ENCODE measurements at places on chromosomes 4 and X.

GRCh38 chr4:121728066-121728465 lies 31.3 kb upstream of the ANXA5 start:
- DNase-seq, result no peak

- DNase-seq, result no peak
Observed at GRCh38 chrX:21678048-21678612, 20.0 kb upstream of the KLHL34 start.

- DNase-seq, result no peak
Observed at GRCh38 chr4:6405397-6405706, 67.1 kb downstream of the PPP2R2C start.

- no peak for DNase-seq
Observed at GRCh38 chrX:5971300-5971699, 257.4 kb downstream of the NLGN4X start.

DNA sequence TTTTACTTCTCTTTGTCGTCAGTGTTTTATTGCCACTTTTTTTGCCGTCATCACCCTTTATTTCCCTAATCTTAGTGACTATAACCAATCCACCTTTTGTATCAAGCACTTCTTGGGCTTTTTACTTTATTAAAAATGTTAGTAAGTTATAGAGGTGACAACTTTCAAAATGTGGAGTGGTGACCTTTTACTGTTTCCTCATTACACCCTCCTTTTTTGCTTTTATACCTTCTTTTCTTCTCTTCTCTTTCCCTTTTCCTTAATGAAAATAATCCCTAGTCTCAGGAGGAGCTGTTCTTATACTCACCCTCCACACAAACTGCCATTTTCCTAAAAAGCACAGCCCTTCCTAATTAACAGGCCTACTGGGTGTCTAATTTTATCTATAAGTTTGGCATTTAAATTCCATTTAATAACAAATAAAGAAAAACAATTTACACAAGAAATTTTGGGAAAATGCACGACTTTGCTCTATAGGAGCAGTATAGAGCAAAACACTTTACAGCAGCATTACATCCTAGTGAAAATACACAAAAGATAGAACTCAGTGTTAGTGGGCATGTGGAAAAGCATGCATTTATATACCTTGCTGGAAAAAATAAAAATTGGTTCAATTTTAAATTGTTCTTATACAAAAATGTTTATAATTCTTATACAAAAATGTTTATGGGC lies 27.3 kb downstream of the BBS12 start:
- DNase-seq, result no peak

- peak; percentile 66 for DNase-seq
Observed at GRCh38 chr4:3044870-3045819, 29.2 kb downstream of the HTT-AS start.

DNA sequence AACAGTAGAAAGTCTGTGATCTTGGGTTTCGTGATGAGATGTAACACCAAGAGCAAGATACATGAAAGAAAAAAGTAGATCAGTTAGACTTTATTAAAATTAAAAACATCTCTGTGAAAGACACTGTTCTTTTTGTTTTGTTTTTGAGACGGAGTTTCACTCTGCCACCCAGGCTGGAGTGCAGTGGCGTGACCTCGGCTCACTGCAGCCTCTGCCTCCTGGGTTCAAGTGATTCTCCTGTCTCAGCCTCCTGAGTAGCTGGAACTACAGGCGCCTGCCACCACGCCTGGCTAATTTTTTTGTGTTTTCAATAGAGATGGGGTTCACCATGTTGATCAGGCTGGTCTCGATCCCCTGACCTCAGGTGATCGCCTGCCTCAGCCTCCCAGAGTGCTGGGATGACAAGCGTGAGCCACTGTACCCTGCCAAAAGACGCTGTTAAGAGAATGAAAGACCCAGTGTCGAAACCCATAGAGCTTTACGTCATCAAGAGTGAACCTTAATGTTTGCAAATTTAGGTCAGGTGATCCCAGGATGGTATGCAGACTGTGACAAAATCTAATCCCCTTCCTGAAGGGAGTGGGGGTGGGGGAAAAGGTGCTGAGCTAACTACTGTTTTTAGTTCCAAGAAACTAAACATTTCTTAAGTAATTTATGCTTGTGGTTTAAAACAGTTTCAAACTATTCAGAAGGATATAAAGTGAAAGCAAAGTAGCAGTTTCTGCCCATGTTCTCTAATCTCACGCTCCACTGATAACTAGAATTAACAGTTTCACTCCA lies 8.0 kb downstream of the OFD1 start:
- no peak for DNase-seq

DNA sequence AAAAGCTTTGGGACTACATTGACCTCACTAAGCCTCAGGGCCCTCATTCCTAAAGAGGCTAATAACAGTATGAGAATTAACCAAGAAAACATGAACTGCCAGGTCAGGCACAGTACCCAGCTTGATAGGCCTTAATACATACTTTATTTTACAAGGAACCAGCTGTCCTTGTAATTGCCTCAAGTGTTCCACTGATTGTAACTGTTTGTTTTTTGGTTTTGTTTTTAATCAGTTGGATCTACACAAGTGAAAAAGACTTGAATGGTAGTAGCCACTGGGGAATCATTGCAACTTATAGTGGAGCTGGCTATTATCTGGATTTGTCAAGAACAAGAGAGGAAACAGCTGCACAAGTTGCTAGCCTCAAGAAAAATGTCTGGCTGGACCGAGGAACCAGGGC lies 35.6 kb downstream of the PKD2 start:
- no peak for DNase-seq

DNA sequence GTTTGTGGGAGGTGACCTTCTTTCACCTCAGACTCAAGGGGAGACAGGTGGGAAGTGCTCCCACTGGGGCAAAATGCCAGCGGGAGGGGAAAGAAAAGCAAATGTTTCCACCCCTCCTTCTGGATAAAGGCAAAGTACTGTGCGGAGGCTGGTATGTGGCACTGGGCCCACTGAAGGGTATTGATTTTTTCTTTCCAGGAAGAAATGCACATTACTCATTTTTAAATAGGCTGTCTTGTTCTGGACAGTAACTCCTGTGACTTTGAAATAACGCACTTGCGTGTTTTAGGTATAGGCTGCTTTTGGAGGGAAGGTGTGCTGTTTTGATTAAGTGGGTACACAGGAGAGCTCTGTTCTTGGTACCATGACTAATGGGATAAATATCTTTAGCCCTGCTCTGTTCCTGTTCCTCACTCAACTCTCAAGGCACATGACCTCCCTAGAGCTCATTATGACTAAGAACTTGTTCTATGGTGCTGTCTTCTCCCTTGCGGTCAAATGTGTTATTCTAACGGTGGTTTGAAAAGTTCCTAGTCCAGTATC lies 40.7 kb upstream of the MBTPS2 start:
- no peak for DNase-seq

- DNase-seq, result no peak
Observed at GRCh38 chrX:80799584-80799983, 10.1 kb downstream of the BRWD3 start.

- DNase-seq, result no peak
Observed at GRCh38 chrX:99469439-99469838, 940.6 kb downstream of the PCDH19 start.

DNA sequence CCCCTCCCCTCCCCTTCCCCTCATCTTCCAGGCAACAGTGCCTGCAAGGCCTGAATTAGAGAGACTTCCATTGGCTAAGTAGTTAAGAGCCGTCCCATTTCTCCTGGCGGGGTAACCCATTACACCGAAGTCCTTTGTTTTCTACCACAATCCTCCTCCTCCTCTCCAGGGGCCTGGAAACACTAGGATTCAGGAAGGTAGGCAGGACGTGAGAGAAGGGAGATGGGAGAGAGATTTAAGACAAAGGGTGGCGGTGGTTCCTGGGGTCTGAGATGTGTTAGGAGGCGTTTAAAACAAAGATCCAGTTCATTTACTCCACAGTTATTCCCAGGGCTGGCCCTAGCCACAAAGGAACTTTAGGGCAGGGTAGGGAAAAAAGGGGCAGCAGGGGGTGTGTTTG lies 28.0 kb downstream of the NYX start:
- DNase-seq, result no peak

GRCh38 chr4:16225167-16225862 lies 956 bp downstream of the TAPT1 start:
- no peak for DNase-seq

DNA sequence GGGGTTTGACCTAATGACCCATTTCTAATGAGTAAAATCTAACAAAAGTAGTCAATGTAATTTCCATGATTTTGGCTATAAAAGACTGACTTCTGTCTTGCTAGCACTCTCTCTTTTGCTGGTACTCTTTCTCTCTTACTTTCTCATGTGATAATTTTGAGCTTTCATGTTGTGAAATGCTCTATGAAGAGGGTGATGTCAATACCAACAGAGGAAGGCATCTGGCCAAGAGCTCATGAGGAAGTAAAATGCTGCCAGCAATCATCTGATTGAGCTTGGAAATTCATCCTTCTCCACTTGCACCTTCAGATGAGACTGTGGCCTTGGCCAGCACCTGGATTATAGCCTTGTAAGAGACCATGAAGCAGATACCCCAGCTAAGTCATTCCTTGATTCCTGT lies 347.7 kb downstream of the HS3ST1 start:
- DNase-seq, result no peak

DNA sequence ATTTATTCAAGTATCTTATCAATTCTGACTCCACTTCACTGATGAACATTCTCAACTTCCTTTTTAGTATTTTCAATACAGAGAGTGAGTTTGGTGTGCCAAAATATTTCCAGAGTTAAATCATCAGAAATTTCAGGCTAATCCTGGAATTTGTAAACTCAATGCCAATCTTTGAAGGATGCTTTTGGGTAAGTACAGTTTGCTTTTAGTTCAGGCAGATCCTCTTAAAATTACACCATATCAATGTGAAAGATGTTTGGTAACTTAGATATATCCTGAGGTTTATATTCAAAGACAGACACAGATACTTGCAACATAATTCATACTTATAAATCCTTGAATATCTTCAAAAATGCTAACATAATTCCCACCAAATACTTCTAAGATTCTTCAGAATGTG lies 76.0 kb upstream of the FAM47B start:
- no peak for DNase-seq

- no peak for DNase-seq
Observed at GRCh38 chrX:105869701-105870100, 47.4 kb downstream of the NRK start.

Data from stimulated activated CD8-positive, alpha-beta memory T cell treated with anti-CD3 and anti-CD28 coated beads, Interleukin-7, amount 100 ng/mL, for 4 hours (primary cell).